Mucosa of descending colon (tissue), 3 donors: ENCODE measurements at places on chromosomes 6 and 20. TPM values are rescaled to one million over a fixed set of nuclear protein-coding genes. Genes with fewer than 3 reads are reported as not detected.

GRCh38 chr20:60586269-60587050, 628.2 kb downstream of the CDH26 start:
- DNase-seq, result no peak

GRCh38 chr20:52667358-52667757, 304.8 kb upstream of the TSHZ2 start:
- DNase-seq, result no peak

DNA sequence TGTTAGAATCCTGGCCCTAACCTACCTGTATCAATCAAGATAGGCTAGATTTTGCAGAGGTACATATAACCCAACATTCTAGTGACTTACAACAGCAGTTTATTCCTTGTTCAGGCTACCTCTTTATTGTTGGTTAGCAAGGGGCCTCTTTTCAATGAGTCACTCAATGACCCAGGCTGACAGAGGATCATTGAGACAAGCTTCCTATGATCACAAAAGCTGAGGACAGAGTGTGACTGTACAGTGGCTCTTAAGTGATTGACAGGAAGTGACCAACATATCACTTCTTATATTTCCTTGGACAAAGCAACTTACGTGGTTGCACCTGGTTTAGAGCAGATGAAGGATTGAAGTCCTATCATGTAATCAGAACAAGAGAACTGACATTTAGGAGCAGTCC, 740.9 kb downstream of the FRK start:
- no peak for DNase-seq

YIPF3 gene
- total RNA-seq, result 131 TPM

SRMS gene
- 0.27 TPM for total RNA-seq
